ENCODE measurements at places on chromosomes 1 and 21.

DNA sequence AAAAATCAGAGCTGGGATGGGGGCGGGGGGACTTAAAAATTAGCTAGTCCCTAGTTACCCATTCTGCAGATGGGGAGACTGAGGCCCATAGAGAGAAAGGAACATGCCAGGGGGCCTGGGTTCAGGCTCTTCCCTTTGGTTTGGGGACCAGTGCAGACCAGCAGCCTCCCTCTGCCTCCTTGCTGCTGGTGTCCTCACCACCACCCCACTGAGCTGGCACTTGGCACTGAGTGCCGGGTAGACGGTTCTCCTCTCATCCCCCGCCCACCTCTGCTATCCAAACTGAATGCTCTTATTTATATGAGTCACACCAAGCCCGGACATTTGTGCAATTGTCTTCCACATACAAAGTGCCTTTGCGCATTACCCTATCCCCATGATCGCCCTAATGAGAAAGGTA lies 39.2 kb downstream of the CAMK2N1 start:
- DNase-seq, result peak; percentile 17

GRCh38 chr21:17231124-17231523 lies 281.7 kb upstream of the CXADR start:
- DNase-seq, result no peak

DNA sequence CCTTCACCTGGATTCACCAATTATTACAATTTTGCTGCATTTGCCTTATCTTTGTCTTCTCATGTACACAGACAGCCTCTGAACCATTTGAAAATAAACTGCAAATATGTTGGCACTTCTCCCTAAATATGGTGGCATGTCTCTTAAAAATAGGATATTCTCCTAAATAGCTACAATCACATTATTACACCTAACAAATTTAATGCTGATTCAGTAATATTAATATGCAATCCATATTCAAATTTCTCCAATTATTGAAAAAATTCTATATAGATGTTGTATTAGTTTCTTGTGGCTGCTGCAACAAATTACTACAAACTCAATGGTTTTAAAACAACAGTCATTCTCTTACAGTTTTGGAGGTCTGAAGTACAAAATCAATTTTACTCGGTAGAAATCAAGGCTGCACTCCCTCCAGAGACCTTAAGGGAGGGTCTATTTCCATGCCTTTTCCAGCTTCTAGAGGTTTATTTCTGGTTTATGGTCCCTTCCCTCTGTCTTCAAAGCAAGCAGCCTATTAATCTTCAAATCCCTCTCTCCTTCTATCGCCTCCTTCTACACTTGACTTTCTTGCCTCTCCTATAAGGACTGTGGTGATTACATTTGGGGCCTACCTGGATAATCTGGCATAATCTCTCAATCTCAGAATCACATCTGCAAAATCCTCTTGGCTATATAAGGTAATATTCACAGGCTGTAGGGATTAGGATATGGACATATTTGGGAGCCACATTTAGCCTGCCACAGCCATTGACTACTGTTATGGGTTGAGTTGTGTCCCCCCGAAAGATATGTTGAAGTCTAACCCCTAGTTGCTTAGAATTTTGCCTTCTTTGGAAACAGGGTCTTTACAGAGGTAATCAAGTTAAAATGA lies 52.5 kb upstream of the BOLA1 start:
- DNase-seq, result no peak

DNA sequence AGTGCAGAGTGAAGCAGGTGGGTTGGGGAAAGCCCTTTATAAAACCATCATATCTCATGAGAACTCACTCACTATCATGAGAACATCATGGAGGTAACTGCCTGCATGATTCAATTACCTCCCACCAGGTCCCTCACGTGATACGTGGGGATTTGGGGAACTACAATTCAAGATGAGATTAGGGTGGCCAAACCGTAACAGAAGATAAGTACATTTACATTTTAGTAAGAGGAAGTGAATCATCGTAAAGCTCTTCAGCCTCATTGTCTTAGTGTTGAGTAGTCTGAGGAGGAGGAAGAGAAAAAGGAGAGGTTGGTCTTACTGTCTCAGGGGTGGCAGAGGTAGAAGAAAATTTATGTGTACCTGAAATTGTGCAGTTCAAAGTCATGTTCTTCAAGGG lies 1053.4 kb upstream of the ADGRL4 start:
- DNase-seq, result no peak

DNA sequence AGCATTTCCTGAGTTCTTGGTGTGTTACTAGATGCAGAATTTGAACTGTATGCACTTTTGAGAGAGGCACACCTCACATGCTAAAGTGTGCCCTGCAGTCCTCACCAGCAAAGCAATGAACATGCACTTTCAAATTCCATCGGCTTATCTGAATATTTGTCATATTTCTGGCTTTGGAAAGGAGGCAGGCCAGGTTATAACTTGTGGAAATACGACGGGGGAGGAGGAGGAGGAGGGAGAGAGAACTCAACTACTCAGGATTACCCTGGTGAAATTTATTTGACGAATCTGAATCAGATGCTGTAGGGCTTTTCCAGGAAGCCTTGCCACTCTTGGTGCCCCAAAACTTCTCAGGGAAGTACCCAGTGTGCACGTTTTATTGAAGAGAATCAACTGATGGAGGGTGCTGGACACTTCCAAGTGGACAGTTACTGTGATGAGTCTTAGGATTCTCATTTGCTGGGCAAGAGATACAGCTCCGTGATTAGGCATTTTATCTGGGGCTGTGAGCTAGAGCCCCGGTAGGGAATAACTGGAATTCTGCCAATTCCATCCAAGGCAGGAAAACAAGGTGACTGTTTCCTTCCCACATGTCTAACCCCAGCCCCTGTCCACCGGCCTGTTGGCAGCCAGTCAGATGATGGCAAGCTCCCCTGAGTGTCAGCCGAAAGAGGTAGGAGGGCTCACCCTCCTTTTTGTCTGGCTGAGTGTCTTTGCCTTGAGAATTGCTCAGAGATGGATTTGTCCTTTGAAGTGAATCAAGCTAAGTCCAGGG lies 3.8 kb downstream of the PDPN start:
- no peak for DNase-seq

DNA sequence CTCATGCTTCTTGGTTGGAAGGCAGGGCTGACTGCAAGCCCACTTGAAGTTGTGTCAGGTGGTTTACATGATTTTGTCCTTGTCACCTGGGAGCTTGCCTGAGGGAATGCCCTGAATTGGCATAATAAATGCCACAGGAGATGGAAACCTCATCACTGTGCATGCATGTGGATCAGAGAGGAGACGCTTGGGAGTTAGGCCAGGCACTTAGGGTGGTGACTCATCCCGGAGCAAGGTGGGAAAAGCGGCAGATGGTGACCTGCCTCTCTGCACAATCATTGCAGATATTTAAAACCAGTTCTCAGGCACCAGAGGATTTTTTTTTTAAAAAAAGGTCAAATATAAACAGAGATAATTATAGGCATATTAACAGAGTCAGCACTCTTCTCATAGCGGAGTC lies 202.2 kb upstream of the KIAA0040 start:
- no peak for DNase-seq

Data from anterior cingulate cortex (tissue), 58 donors.